ENCODE measurements at places on chromosomes 3 and 15. TPM values are rescaled to one million over a fixed set of nuclear protein-coding genes. Genes with fewer than 3 reads are reported as not detected.

- no peak overlapping the region for H3K27ac ChIP-seq
- no peaks in the 10 kb centered on the region for H3K27me3 ChIP-seq
- no peaks in the 10 kb centered on the region for H3K4me1 ChIP-seq
- DNase-seq = peak; percentile 8
- H3K4me3 ChIP-seq = no peak overlapping the region
Observed at GRCh38 chr15:70396807-70397206, 299.1 kb upstream of the TLE3 start.

GRCh38 chr3:47416041-47416440 is 35.2 kb downstream of the PTPN23 start:
- no peak overlapping the region for H3K4me3 ChIP-seq
- no peaks in the 10 kb centered on the region for H3K4me1 ChIP-seq
- peak; percentile 47 for DNase-seq
- H3K27me3 ChIP-seq = no peaks in the 10 kb centered on the region
- peaks cover 92% of the 10 kb centered on the region for H3K36me3 ChIP-seq

GOLGA6L7 gene
- total RNA-seq = not detected

SMCO1 gene
- not detected for total RNA-seq

LYZL4 gene
- not detected for total RNA-seq

DNA sequence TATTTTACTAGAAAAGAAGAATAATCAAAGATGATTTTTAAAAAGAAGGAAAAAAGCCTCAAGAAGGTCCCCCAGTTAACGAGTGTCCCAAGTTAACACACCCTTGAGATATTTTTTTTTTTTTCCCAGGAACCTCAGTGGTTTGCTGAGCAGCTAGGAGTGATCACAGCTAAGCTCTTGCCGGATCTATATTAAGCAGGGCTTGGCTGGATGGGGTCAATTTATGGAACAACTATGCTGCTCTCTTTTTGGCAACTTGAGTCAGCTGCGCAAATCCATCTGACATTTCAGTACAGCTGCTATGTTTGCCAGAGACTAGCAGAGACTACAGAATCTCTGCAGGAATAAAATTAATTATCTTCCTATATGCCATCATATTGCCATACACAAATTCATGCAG is at the start of gene LMOD3:
Gene LMOD3, minus strand, starts transcription at position 193 of the 400 bp plus-strand sequence. CDS start 209 bp downstream, outside the sequence.
- no peak for DNase-seq
- no peaks in the 10 kb centered on the region for H3K27me3 ChIP-seq
- H3K27ac ChIP-seq = peak within 1 kb of the TSS; percentile 3
- H3K4me1 ChIP-seq = peaks cover 5% of the 10 kb centered on the region
- no peaks in the 10 kb centered on the region for H3K36me3 ChIP-seq

- peaks cover 8% of the 10 kb centered on the region for H3K4me1 ChIP-seq
- no peaks in the 10 kb centered on the region for H3K27me3 ChIP-seq
- no peak overlapping the region for H3K27ac ChIP-seq
Observed at GRCh38 chr3:178900029-178900646, 171.5 kb downstream of the ZMAT3 start.

DNA sequence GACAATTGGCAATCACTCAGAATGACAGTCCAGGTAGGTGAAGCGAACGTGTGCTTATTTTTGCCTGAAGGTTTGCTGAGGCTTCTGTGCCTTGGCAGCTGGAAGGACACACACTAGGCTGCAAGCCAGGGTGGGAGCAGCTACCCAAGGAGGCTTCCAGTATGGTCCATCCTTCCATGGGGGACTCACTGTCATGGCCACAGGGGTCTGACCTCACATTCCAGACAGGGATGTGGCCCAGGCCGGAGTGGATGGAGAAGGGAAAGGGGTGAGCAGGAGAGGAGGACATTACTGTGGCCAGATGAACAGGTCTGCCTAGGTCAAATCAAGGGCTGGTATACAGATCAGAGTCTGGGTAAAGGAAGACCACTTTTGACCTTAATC is 247.7 kb downstream of the ADAMTS17 start:
- H3K27me3 ChIP-seq = no peaks in the 10 kb centered on the region
- no peak overlapping the region for H3K4me3 ChIP-seq
- H3K36me3 ChIP-seq = no peaks in the 10 kb centered on the region
- H3K27ac ChIP-seq = no peak overlapping the region
- no peak for DNase-seq

DNA sequence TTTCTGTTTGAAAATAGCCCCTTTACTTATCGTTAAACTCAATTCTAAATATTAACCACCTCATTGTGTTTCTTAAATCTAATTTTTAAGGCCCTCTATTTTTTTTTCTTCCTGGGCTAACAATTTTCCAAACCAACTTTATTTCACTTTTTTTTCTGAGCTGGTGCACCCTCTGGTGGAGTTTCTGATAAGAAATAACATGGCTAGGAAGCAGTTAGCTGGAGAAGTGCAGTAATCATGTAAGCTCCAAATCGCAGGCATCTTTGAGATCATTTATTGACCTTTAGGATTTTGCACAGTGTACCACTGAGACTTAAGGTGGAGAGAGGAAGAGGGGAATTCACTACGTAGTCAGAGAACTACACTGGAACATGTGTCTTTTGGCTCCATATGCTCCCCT is 6.4 kb downstream of the TMEM207 start:
- no peak overlapping the region for H3K4me3 ChIP-seq
- H3K4me1 ChIP-seq = no peaks in the 10 kb centered on the region

- no peak overlapping the region for H3K4me3 ChIP-seq
- H3K4me1 ChIP-seq = no peaks in the 10 kb centered on the region
- peak overlapping the region; percentile 11 for H3K27ac ChIP-seq
Observed at GRCh38 chr15:49857496-49858475, 236.9 kb downstream of the DTWD1 start.

DNA sequence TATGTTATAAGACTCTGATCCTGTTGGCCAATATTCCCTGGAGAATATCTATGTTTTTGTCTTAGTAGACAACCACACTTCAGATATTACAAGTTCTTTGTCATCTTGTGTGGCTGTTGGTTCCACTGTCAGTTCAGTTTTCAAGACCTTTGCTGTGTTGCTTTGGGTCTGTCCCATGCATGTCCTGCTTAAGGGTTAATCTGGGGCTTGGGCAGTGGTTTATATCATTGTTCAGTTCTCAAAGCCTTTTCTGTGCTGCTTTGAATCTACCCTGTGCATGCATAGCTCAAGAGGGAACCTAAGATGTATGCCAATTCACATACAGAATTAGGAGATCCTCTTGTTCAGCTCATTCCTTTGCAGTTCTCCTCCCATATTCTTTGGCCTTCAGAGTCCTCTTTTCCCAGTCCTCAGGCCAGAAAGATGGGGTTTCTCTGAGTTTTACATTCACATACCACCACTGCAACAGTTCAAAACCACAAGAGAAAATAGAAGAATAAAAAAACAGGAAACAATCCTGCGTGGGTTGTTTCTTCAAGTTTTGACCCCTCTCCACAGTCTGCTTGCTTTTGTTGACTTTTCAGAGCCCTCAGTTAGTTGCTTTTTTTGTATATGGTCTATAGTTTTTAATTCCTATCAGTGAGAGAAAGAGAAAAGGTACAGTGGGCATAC is 21.6 kb downstream of the BUB1B start:
- no peaks in the 10 kb centered on the region for H3K36me3 ChIP-seq
- H3K4me1 ChIP-seq = no peaks in the 10 kb centered on the region
- no peaks in the 10 kb centered on the region for H3K27me3 ChIP-seq
- no peak for DNase-seq
- H3K27ac ChIP-seq = no peak overlapping the region

DNA sequence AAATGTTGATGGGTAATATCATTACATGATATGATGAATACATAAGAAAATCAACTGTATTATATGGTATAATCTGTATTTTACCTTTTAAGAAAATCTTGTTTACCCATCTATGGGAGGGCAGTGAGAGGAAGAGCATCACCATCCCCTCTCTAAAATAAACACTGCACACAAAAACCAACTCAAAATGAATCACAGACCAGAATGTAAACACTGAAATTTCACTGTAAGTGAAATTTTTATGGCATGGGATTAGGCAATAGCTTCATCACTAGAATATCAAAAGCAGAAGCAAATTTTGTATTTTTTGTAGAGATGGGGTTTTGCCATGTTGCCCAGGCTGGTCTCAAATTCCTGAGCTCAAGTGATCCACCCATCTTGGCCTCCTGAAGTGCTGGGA is 26.2 kb downstream of the IFT80 start:
- no peaks in the 10 kb centered on the region for H3K27me3 ChIP-seq
- no peaks in the 10 kb centered on the region for H3K4me1 ChIP-seq
- H3K36me3 ChIP-seq = peaks cover 6% of the 10 kb centered on the region
- no peak for DNase-seq

GRCh38 chr3:136728918-136729317 is 23.3 kb downstream of the STAG1 start:
- H3K36me3 ChIP-seq = no peaks in the 10 kb centered on the region
- no peak overlapping the region for H3K4me3 ChIP-seq
- peaks cover 32% of the 10 kb centered on the region for H3K4me1 ChIP-seq
- no peak for DNase-seq
- no peak overlapping the region for H3K27ac ChIP-seq

CCDC50 gene
- 77.0 TPM for total RNA-seq

FRMD5 gene
- 13.0 TPM for total RNA-seq

DNA sequence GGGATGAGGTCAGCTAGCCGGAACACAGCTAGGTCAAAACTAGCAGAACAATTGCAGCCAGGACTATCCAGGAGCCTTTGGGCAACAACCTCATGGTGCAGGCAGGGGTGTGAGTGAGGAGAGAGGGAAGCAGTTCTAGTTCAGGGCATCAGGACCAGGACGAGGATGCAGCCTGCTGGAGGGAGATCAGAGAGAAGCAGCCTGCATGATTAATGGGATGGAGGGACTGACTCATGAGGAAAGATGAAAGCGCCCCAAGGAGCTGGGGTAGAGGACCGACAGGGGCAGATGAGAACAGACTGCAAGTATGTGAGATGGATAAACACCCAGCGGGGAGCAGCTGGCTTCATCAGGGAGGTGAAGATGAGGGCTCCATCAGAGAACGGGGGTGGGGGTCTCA is 37.9 kb upstream of the LRTM1 start:
- DNase-seq = no peak
- H3K36me3 ChIP-seq = no peaks in the 10 kb centered on the region

DNA sequence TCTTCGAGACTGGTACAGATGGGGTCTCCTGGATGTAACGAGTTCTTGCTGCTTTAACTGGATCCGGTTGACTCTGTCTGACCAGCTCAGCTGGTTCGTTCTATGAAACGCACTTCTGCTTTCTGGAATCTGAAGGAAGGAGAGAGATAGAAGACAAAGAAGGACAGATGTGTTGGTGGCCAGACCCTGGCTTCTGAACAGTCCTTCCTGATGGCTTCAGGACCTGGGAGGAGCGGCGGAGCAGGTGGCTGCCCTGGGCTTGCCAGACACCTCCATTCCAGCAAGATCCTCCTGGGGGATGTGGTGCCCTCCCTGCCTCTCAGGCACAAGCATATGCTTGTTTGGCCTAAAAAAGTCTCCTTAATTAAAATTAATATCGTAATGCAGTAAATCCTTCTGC is 99.9 kb downstream of the APBA2 start:
- DNase-seq = no peak
- H3K27ac ChIP-seq = no peak overlapping the region
- H3K27me3 ChIP-seq = no peaks in the 10 kb centered on the region
- H3K4me3 ChIP-seq = no peak overlapping the region
- H3K4me1 ChIP-seq = no peaks in the 10 kb centered on the region

- no peak overlapping the region for H3K4me3 ChIP-seq
- H3K36me3 ChIP-seq = no peaks in the 10 kb centered on the region
- H3K27me3 ChIP-seq = no peaks in the 10 kb centered on the region
- peaks cover 11% of the 10 kb centered on the region for H3K4me1 ChIP-seq
- H3K27ac ChIP-seq = no peak overlapping the region
Observed at GRCh38 chr15:75775296-75776064, 62.8 kb upstream of the CSPG4 start.

DNA sequence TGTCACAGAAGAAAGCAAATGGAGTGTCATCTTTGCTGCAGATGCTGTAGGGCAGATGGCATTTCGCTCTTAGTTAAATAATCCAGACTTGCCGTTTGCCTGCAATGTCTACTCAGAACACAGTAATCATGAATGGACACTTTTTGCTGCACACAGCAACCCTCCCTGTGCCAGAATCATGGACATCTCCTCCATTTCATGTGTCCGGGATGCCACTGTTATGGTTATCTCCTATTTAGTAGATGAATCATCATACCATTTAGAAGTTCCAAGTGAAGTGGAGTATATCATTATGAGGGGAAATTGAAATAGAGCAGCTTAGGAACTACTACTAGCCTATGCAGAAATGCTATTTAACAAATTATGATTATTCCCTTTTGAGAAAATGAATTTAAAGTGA is 118.5 kb downstream of the DUT start:
- H3K27ac ChIP-seq = no peak overlapping the region
- DNase-seq = no peak
- no peak overlapping the region for H3K4me3 ChIP-seq
- peaks cover 63% of the 10 kb centered on the region for H3K36me3 ChIP-seq
- H3K27me3 ChIP-seq = no peaks in the 10 kb centered on the region

DNA sequence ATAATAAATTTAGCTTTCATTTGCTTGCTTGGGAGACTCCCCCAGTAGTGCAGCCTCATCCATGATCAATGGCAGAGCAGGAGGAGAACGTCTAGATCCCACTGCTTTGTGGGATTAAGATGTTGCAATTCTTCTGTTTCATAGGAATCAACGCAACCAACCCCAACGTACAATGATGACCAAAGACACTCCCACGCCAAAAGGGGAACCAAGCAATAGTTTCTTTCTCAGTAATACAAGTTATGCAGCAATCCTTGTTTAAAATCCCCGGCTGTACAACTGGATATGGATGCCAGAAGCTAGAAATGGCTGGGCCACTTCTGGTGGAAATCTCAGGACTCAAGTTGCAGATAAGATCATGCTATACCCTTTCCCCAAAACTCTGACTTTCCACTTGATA is 411.2 kb downstream of the VPS13C start:
- H3K36me3 ChIP-seq = no peaks in the 10 kb centered on the region
- no peak overlapping the region for H3K4me3 ChIP-seq
- no peak overlapping the region for H3K27ac ChIP-seq

DNA sequence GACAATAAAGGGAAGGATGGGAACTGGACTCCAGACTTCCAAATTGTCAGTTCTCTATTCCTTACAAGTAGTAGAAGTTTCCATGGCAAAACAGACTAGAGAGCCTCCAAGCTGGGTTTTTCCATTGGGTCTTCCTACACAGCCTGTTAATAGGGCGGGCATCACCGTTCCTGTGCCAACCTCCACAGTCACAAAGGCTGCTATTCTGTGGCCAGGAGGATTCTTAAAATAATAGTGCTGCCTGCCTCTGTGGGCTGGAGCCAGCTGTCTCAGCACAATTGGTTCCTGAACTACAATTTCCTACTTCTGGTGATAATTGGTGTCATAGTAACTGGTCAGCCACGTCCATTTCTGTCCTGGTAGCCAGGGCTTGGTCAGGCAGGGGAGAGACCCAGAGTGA is 38.6 kb downstream of the LYZL4 start:
- no peaks in the 10 kb centered on the region for H3K4me1 ChIP-seq
- DNase-seq = no peak
- no peak overlapping the region for H3K27ac ChIP-seq
- H3K27me3 ChIP-seq = no peaks in the 10 kb centered on the region
- H3K36me3 ChIP-seq = no peaks in the 10 kb centered on the region
